ENCODE measurements at places on chromosomes 2 and 18. TPM values are rescaled to one million over a fixed set of nuclear protein-coding genes. Genes with fewer than 3 reads are reported as not detected.

- no peaks in the 10 kb centered on the region for H3K27me3 ChIP-seq
- DNase-seq = no peak
- H3K36me3 ChIP-seq = no peaks in the 10 kb centered on the region
Measured at GRCh38 chr2:232888839-232889529, 18.9 kb downstream of the SNORC start.

DNA sequence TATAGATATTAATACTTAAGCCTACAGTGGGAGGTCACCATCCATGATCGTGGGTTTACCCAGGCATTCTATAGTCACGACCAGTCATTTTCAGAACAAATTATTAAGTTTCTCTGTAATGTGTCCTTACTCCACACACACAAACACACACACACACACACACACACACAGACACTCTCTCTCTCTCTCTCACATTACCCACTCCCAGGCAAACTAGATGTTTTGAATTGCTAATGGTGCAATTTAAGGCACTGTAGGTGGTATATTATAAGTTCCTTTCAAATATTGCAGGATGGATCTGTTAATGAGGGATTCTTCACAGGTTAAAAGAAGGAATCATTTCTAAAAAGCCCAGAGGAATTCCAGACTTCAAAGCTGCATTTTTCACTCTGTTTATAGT, 657.8 kb downstream of the MBD2 start:
- no peaks in the 10 kb centered on the region for H3K27me3 ChIP-seq
- no peak overlapping the region for H3K4me3 ChIP-seq
- DNase-seq = no peak
- H3K36me3 ChIP-seq = no peaks in the 10 kb centered on the region
- no peak overlapping the region for H3K27ac ChIP-seq
- peaks cover 14% of the 10 kb centered on the region for H3K4me1 ChIP-seq

- H3K36me3 ChIP-seq = no peaks in the 10 kb centered on the region
- DNase-seq = no peak
Measured at GRCh38 chr2:221422516-221423209, 149.4 kb downstream of the EPHA4 start.

DNA sequence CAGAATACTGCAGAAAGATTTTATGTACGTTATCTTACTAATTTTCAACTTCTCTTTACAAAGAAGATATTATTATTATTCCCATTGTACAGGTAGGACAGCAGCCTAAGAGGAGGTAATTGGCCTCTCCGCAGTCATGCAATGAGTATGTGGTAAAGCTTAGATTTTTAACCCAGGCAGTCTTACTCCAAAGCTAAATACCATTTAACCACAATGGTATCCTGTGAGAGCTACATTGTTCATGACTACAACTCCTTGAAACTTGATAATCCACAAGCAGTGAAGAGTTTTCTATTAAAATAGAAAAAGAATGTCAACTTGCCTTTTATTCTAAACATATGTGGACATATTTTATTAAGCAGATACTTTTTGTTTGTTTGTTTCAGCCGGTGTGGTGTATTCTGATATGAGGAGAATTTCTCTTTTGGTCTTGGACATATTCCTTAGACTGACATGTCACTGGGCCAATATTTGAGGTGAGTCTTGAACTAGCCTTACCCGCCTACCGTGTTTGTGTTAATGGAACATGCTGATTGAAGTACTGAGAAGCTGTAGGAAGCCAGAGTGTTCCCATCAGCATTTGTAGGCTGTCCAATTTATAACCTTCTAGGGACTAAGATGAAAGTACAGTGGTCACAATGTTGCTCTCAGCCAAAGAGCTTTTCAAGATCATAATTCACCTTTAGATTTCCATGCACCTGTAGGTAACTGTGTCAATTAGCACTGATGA, 293.9 kb upstream of the DCC start:
- no peaks in the 10 kb centered on the region for H3K27me3 ChIP-seq
- H3K4me1 ChIP-seq = no peaks in the 10 kb centered on the region
- H3K4me3 ChIP-seq = no peak overlapping the region
- no peaks in the 10 kb centered on the region for H3K36me3 ChIP-seq
- H3K27ac ChIP-seq = no peak overlapping the region
- no peak for DNase-seq

- H3K27me3 ChIP-seq = no peaks in the 10 kb centered on the region
- no peak overlapping the region for H3K27ac ChIP-seq
- no peaks in the 10 kb centered on the region for H3K4me1 ChIP-seq
Measured at GRCh38 chr2:224362094-224362493, 39.8 kb downstream of the FAM124B start.

GRCh38 chr2:107936433-107937359, 49.6 kb upstream of the SLC5A7 start:
- no peak overlapping the region for H3K4me3 ChIP-seq
- H3K27me3 ChIP-seq = no peaks in the 10 kb centered on the region
- no peaks in the 10 kb centered on the region for H3K4me1 ChIP-seq
- DNase-seq = no peak
- no peak overlapping the region for H3K27ac ChIP-seq

GRCh38 chr2:219106251-219106650, 45.5 kb upstream of the IHH start:
- no peak for DNase-seq
- H3K27ac ChIP-seq = no peak overlapping the region
- H3K27me3 ChIP-seq = no peaks in the 10 kb centered on the region
- H3K36me3 ChIP-seq = no peaks in the 10 kb centered on the region
- peaks cover 20% of the 10 kb centered on the region for H3K4me1 ChIP-seq
- H3K4me3 ChIP-seq = no peak overlapping the region

Gene OTOS
- not detected for total RNA-seq

DNA sequence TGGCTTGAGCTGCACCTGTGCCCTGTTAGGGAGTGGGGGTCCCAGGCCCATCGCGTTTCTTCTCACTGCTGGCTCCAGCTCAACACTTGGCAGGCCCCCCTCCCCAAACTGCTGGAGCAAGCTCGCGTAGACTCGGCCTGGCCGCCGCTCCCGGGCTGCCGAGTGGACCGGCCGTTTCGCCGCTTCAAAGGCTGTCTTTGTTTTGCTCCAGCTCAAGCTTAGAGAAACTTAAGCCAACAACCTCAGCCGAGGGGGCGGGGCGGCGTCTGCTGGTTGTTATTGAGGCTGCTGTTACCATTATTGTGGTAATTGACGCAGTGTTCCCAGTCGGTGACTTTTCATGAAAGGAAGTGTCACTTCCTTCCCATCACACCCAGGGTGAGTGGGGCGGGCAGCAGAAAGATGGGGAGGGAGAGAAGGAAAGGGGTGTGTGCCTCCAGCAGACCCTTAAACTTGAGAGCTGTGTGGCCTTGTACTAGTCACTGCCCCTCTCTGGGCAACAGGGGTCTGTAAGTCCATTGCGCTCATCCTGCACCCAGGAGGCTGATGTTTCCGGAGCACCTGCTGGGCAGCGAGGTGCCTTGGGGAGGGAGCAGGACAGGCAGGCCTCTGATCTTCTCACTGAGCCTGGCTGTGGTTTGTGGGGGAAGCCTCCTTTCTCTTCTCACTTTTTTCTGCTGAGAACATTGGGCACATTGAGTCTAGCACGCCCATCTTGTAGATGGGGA, 2.1 kb downstream of the ARID5A start:
- H3K27ac ChIP-seq = peak overlapping the region; percentile 99
- H3K4me3 ChIP-seq = peak overlapping the region; percentile 89
- H3K36me3 ChIP-seq = no peaks in the 10 kb centered on the region
- H3K4me1 ChIP-seq = peaks cover 3% of the 10 kb centered on the region

Gene DUSP19
- total RNA-seq = 1.7 TPM

- H3K27ac ChIP-seq = no peak overlapping the region
- H3K27me3 ChIP-seq = no peaks in the 10 kb centered on the region
- DNase-seq = no peak
- no peaks in the 10 kb centered on the region for H3K36me3 ChIP-seq
Measured at GRCh38 chr18:50814395-50814794, 5.4 kb downstream of the MRO start.

- no peaks in the 10 kb centered on the region for H3K27me3 ChIP-seq
- DNase-seq = no peak
- H3K4me3 ChIP-seq = no peak overlapping the region
Measured at GRCh38 chr18:31218671-31219383, 56.2 kb upstream of the DSC1 start.

- no peak overlapping the region for H3K4me3 ChIP-seq
- no peaks in the 10 kb centered on the region for H3K27me3 ChIP-seq
- no peaks in the 10 kb centered on the region for H3K4me1 ChIP-seq
- no peaks in the 10 kb centered on the region for H3K36me3 ChIP-seq
Measured at GRCh38 chr2:40256649-40257048, 195.2 kb downstream of the SLC8A1 start.

DNA sequence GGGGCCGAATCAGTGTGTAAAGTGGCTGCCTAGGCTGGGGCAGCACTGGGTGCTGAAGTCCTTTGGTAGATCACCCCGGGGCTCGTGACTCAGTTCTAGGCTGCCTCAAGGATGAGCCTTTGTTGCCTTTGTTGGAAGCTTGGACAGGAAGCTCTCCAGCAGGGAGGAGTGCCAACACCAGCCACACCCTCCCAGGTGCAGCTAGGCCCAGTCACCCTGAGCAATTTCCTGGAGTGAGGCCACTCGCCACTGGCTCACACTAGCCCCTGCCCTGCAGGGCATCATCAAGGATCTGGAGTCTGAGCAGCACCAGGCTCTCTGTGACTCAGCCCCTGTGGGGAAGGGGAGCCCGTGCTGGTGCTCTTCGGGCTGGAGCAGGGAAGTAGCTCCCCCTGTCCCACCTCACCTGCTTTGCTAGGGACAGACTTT, 6.7 kb upstream of the SDC1 start:
- H3K27me3 ChIP-seq = peaks cover 13% of the 10 kb centered on the region
- no peak overlapping the region for H3K27ac ChIP-seq
- H3K36me3 ChIP-seq = no peaks in the 10 kb centered on the region
- H3K4me1 ChIP-seq = no peaks in the 10 kb centered on the region
- H3K4me3 ChIP-seq = no peak overlapping the region

GRCh38 chr2:156436497-156437085, 412 bp downstream of the GPD2 start:
- H3K4me3 ChIP-seq = peak overlapping the region; percentile 78
- no peaks in the 10 kb centered on the region for H3K36me3 ChIP-seq
- DNase-seq = peak; percentile 18

GRCh38 chr2:152466980-152467676, 132.2 kb downstream of the FMNL2 start:
- H3K27ac ChIP-seq = no peak overlapping the region
- H3K4me1 ChIP-seq = peaks cover 56% of the 10 kb centered on the region
- no peaks in the 10 kb centered on the region for H3K36me3 ChIP-seq
- H3K27me3 ChIP-seq = no peaks in the 10 kb centered on the region

Gene HPCAL1
- 36.6 TPM for total RNA-seq

DNA sequence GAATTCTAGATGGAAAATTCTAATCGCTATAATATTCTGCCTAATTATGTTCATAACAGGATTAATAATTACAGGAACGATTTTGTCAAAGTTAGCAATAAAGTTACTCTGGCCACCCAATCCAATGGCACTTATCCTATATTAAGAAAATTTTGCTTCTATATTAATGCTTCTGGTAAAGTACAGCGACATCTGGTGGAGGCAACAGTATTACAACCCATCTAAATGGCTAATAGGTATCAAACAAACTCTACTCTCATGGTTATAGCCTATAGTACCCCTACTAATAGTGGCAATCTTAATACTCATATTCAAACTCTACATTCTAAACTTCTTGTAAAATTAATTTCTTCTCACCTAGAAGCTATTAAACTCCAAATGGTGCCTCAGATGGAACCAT, 1084.7 kb upstream of the LRRTM1 start:
- no peak overlapping the region for H3K27ac ChIP-seq
- H3K27me3 ChIP-seq = no peaks in the 10 kb centered on the region
- no peaks in the 10 kb centered on the region for H3K4me1 ChIP-seq

- H3K27me3 ChIP-seq = no peaks in the 10 kb centered on the region
- H3K36me3 ChIP-seq = no peaks in the 10 kb centered on the region
- no peak for DNase-seq
- no peak overlapping the region for H3K27ac ChIP-seq
- H3K4me3 ChIP-seq = no peak overlapping the region
Measured at GRCh38 chr18:25533218-25533617, 181.3 kb upstream of the ZNF521 start.

Gene STK17B
- 39.8 TPM for total RNA-seq

DNA sequence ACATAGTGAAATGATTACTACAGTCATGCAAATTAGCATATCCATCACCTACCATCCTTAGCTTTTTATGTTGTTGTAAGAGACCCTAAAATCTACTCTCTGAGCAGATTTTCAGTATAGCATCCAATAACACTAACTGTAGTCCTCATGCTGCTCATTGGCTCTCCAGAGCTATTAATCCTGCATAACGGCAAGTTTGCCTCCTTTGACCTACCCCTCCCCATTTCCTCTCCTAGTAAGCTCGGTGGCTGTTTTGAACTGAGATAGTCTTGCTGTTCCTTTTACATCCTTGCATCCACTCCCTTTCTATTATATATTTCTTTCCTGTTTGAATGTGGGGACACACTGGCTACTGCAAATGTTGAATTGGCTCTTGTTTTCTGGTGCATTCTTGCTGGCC, 481.5 kb downstream of the TSN start:
- H3K4me1 ChIP-seq = no peaks in the 10 kb centered on the region
- H3K4me3 ChIP-seq = no peak overlapping the region
- H3K27ac ChIP-seq = no peak overlapping the region
- no peaks in the 10 kb centered on the region for H3K36me3 ChIP-seq
- H3K27me3 ChIP-seq = no peaks in the 10 kb centered on the region

DNA sequence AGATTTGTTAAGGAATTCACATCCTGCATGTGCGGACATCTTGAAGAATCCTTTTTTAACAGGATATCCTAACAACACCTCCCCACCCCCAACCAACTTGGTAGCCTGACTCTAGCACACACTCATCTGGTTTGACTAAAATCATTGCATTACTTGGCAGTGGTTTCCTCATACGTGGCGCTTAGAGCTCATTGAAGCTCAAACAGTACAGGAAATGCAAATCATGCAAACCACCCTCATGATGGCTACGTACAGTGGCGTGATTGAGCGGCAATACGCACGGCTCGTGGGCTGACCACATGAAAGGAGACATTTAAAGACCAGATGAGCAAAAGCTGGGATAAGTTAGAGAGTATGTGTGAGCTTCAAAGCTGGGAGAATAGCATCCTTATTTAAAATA, 336.2 kb downstream of the ZEB2 start:
- no peak for DNase-seq
- no peak overlapping the region for H3K27ac ChIP-seq
- H3K36me3 ChIP-seq = peaks cover 6% of the 10 kb centered on the region
- H3K4me3 ChIP-seq = no peak overlapping the region

- H3K36me3 ChIP-seq = no peaks in the 10 kb centered on the region
- H3K4me1 ChIP-seq = peaks cover 15% of the 10 kb centered on the region
- no peak for DNase-seq
- peak overlapping the region; percentile 99 for H3K27ac ChIP-seq
- peak overlapping the region; percentile 88 for H3K4me3 ChIP-seq
- H3K27me3 ChIP-seq = no peaks in the 10 kb centered on the region
Measured at GRCh38 chr2:202376460-202377206, 506 bp downstream of the BMPR2 start.
